Activated CD4-positive, alpha-beta T cell treated with anti-CD3 and anti-CD28 coated beads, Interleukin-2, amount 10 ng/mL, durations not matched to agents 7 days and 5 days (primary cell): ENCODE measurements at places on chromosomes 3 and 15. TPM values are rescaled to one million over a fixed set of nuclear protein-coding genes. Genes with fewer than 3 reads are reported as not detected.
A peak's percentile ranks its signal among the peaks of the same experiment; 100 is the strongest.

DNA sequence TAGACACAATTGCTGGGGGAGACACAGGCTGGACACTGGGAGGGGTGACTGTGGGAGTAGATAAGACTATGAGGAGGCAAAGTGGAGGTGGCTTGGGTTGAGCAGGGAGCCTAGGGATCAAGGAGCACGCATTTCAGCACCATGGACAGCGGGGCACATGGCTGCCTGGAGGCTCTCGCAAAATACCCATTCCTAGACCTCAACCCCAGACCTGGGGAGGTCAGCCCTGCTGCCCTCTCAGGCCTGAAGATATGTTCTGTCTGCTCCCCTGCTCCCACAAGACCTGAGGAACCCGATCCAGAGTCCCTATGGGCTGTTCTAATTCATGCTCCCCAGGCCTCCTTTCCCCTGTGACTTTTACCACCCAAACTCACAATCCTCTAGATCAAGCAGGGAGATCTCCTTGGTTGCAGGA, 16.0 kb upstream of the CPEB1 start:
- H3K4me3 ChIP-seq = no peak overlapping the region
- no peaks in the 10 kb centered on the region for H3K27me3 ChIP-seq
- no peak overlapping the region for H3K27ac ChIP-seq
- no peaks in the 10 kb centered on the region for H3K36me3 ChIP-seq
- peak; percentile 73 for DNase-seq

Gene RPP14
- 12.7 TPM for total RNA-seq

GRCh38 chr15:75307778-75308390, 25.2 kb downstream of the GOLGA6D start:
- DNase-seq = peak; percentile 22
- H3K4me1 ChIP-seq = peaks cover 13% of the 10 kb centered on the region
- H3K4me3 ChIP-seq = no peak overlapping the region
- H3K27me3 ChIP-seq = peaks cover 39% of the 10 kb centered on the region

Gene GCNT3
- not detected for total RNA-seq

Gene PARP15
- total RNA-seq = 39.8 TPM

Gene WNT5A
- not detected for total RNA-seq

DNA sequence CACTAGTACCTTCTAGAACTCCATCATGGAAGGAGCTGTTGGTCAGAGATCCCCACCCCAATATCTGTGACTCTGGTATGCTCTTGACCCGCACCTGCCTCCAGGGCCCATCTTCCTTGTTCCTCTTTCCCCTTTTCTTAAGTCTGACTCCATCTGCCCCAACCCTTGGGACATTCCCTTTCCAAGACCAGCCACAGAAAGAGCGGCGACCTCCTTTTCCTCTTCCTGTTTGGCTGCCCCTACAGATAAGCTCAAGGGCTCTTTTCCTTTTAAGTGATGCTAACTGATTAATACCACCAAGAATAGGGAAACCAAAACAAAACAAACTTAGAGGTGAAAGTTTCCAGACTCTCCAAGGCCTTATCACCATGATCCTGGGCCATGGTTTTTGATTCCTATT, 21.9 kb upstream of the ATP8B4 start:
- DNase-seq = no peak
- H3K4me3 ChIP-seq = no peak overlapping the region
- no peak overlapping the region for H3K27ac ChIP-seq
- H3K27me3 ChIP-seq = no peaks in the 10 kb centered on the region
- peaks cover 25% of the 10 kb centered on the region for H3K4me1 ChIP-seq
- no peaks in the 10 kb centered on the region for H3K36me3 ChIP-seq

GRCh38 chr3:135975053-135975452, 9.5 kb downstream of the PPP2R3A start:
- no peak overlapping the region for H3K4me3 ChIP-seq
- no peaks in the 10 kb centered on the region for H3K36me3 ChIP-seq
- H3K27me3 ChIP-seq = peaks cover 9% of the 10 kb centered on the region
- no peak for DNase-seq
- no peaks in the 10 kb centered on the region for H3K4me1 ChIP-seq

Gene MITF
- 0.10 TPM for total RNA-seq

Gene PFN2
- total RNA-seq = 0.27 TPM

DNA sequence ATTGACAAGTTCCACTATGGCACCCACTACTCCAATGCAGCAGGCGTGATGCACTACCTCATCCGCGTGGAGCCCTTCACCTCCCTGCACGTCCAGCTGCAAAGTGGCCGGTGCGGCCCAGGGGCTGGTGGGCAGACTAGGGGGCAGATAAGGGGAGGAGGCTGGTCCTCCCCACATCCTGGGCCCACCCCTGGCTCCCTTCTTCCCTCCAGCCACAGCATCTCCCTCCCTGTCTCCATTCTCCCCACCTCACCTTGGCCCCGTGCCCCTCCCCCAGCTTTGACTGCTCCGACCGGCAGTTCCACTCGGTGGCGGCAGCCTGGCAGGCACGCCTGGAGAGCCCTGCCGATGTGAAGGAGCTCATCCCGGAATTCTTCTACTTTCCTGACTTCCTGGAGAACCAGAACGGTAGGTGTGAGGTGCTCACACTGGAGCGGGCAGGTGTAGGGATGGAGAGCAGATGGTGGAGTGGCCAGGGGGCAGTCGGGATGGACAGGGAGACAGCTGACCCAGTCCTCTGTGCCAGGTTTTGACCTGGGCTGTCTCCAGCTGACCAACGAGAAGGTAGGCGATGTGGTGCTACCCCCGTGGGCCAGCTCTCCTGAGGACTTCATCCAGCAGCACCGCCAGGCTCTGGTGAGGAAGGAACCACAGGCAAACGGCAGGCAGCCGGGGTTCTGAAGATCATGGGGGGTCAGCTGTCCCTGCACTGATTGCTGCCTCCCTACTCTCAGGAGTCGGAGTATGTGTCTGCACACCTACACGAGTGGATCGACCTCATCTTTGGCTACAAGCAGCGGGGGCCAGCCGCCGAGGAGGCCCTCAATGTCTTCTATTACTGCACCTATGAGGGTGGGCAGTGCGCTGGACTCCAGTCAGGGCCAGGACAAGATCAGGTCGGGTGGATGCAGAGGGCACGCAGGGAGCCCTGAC, 26.0 kb downstream of the NBEAL2 start:
- peaks cover 12% of the 10 kb centered on the region for H3K4me1 ChIP-seq
- H3K27ac ChIP-seq = no peak overlapping the region

DNA sequence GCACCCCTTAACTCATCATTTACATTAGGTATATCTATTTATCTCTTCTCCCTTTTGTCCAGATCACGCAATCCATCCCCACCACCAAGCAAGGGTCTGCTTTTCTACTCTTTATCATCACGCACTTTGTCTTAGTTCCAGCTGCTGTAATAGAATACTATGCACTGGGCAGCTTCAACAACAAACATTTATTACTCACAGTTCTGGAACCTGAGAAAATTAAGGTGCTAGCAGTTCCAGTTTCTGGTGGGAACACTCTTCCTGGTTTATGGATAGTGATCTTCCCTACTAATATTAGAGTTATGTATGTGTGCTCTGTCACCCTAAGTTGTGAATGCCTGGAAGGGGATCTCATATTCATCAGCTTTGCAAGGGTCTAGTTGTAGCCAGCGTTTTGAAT, 687.0 kb downstream of the NTRK3 start:
- no peak overlapping the region for H3K27ac ChIP-seq
- no peaks in the 10 kb centered on the region for H3K36me3 ChIP-seq
- H3K4me1 ChIP-seq = peaks cover 7% of the 10 kb centered on the region
- DNase-seq = no peak

- H3K27me3 ChIP-seq = peaks cover 23% of the 10 kb centered on the region
- H3K4me3 ChIP-seq = no peak overlapping the region
- no peaks in the 10 kb centered on the region for H3K36me3 ChIP-seq
- DNase-seq = no peak
- no peak overlapping the region for H3K27ac ChIP-seq
- H3K4me1 ChIP-seq = no peaks in the 10 kb centered on the region
These were observed 200.1 kb downstream of the TLE3 start for GRCh38 chr15:69897471-69898237.

DNA sequence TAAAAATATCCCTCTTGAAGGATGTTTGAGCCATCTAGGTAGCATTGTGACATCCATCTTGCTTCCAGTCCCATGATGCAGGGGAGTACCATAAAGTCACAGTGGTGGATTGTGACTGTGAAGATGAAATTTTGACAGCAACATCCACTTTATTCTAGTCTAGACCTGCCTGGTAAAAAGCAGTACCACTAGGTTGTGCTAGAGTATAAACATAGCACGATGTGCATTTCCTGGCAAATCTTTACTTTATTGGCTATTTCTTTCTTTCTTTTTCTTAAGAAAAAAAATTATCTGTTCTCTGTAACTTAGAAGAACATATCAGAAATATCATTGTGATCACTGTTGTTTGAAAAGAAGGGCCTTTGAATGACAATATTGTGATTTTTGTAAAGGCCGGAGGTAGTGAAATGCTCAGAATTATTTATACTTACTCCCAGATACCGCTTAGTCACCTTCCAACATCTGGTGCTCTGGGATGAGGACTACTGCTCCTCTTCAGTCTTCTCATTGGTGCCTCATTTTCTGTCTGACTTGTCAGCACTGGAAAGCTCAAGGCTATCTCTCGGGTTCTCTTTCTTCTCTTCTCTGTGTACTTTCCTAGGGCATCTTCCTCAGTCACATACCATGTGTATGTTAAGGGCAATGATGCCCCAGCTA, 35.6 kb downstream of the AGBL1 start:
- H3K27me3 ChIP-seq = no peaks in the 10 kb centered on the region
- no peak overlapping the region for H3K4me3 ChIP-seq
- H3K27ac ChIP-seq = no peak overlapping the region
- no peak for DNase-seq
- H3K4me1 ChIP-seq = no peaks in the 10 kb centered on the region

Gene IL17RE
- total RNA-seq = 1.5 TPM

DNA sequence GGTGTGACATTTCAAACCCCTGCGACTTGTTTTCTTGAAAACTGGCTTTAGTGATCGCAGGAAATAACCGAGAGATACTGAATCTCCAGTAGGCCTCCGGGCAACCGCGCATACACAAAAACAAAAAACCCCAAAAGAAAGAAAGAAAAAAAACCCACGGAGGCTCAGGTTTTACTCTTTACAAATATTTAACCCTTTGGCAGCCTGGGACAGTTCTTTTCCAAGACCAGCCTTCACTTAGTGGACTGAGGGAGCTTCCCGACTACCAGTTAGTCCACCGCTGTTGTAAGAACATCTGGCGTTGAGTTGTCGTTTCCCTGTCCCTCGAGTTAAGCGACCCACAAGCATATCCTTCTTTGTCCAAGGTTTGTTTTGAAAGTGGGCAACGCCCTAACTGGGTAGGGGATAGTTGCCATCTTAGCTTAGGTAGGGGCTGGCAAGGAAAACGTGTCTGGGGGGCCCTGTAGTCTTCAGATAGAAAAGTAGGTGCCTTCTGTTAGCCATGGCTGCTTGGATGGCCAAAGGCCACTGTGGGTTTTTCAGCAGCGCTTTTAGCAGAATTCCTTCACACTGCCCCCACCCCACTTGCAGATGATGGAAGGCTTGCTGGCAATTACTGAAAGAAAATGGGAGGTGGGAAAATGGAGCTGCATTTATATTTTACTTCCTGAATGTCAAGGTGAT, 6.9 kb downstream of the ISL2 start:
- no peak overlapping the region for H3K4me3 ChIP-seq
- peaks cover 47% of the 10 kb centered on the region for H3K4me1 ChIP-seq
- H3K27ac ChIP-seq = no peak overlapping the region
- H3K27me3 ChIP-seq = peaks cover 79% of the 10 kb centered on the region
- DNase-seq = no peak

DNA sequence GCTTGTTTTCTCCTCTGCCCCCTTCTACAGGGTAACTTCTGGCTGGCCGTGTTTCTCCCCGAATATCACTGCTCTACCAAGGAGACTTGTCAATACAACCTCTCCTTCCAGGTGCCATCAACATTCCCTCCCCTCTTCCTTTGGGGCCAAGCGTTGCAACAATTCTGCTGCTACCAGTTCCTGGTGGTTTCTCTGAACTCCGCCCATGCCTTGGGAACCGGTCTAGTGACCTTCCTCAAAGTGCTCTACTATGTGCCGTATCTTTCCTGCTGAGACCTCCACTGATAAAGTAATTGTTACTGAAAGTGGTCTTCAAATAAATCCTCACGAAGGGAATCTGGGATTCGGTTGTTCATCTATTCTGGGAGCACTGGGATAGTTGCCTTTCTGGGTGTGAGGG, 26.2 kb downstream of the PCSK6 start:
- DNase-seq = no peak
- no peak overlapping the region for H3K27ac ChIP-seq
- H3K4me1 ChIP-seq = peaks cover 21% of the 10 kb centered on the region

Gene SEMA6D
- total RNA-seq = not detected

Gene ECT2
- total RNA-seq = 60.2 TPM

GRCh38 chr3:126913524-126913923, 69.4 kb upstream of the PLXNA1 start:
- H3K4me3 ChIP-seq = no peak overlapping the region
- H3K36me3 ChIP-seq = peaks cover 4% of the 10 kb centered on the region
- H3K27ac ChIP-seq = no peak overlapping the region

- DNase-seq = no peak
- H3K4me1 ChIP-seq = no peaks in the 10 kb centered on the region
- no peaks in the 10 kb centered on the region for H3K36me3 ChIP-seq
- H3K27ac ChIP-seq = no peak overlapping the region
- no peaks in the 10 kb centered on the region for H3K27me3 ChIP-seq
These were observed 56.9 kb downstream of the SPSB4 start for GRCh38 chr3:141108039-141108438.

GRCh38 chr15:94231723-94232468, 535 bp downstream of the MCTP2 start:
- DNase-seq = no peak
- H3K36me3 ChIP-seq = peaks cover 14% of the 10 kb centered on the region
- peaks cover 72% of the 10 kb centered on the region for H3K4me1 ChIP-seq
- peak overlapping the region; percentile 90 for H3K4me3 ChIP-seq
- H3K27me3 ChIP-seq = peaks cover 2% of the 10 kb centered on the region

GRCh38 chr3:114427285-114428043, 133.6 kb downstream of the TIGIT start:
- H3K27ac ChIP-seq = no peak overlapping the region
- no peak for DNase-seq
- H3K4me1 ChIP-seq = no peaks in the 10 kb centered on the region

DNA sequence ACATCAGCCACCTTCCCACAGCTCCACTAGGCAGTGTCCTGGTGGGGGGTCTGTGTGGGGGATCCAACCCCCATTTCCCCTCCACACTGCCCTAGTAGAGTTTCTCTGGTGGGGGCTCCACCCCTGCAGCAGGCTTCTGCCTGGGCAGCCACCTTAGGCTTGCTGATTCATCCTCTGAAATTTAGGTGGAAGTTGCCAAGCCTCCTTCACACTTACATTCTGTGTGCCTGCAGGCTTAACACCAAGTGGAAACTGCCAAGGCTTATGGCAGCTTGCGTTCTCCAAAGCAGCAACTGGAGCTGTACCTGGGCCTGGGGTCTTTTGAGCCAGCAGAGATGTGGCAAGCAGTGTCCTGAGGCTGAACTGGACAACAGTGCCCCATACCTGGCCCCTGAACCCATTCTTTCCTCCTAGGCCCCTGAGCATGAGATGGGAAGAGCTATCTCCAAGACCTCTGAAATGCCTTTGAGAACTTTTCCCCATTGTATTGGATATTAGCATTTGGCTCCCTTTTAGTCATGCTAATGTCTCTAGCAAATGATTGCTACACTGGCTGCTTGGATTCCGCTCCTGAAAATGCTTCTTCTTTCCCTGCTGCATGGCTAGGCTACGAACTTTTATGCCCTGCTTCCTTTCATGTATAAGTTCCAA, 32.5 kb downstream of the CPN2 start:
- H3K36me3 ChIP-seq = peaks cover 5% of the 10 kb centered on the region
- peaks cover 25% of the 10 kb centered on the region for H3K4me1 ChIP-seq
- DNase-seq = no peak

- no peak overlapping the region for H3K27ac ChIP-seq
- H3K27me3 ChIP-seq = no peaks in the 10 kb centered on the region
- no peak for DNase-seq
- H3K4me3 ChIP-seq = no peak overlapping the region
These were observed 41.7 kb downstream of the UBE3A start for GRCh38 chr15:25397100-25397499.
